ENCODE measurements at places on chromosomes 1 and 21. TPM values are rescaled to one million over a fixed set of nuclear protein-coding genes. Genes with fewer than 3 reads are reported as not detected.
A peak's percentile ranks its signal among the peaks of the same experiment; 100 is the strongest.

The SORT1 gene
- 0.66 TPM for total RNA-seq

The PGBD5 gene
- 0.52 TPM for total RNA-seq

The TMPRSS3 gene
- 24.0 TPM for total RNA-seq

The SHISA4 gene
- total RNA-seq, result 0.69 TPM

The SELENBP1 gene
- not detected for total RNA-seq

The SPRR2B gene
- not detected for total RNA-seq

The ERVH48-1 gene
- 0.29 TPM for total RNA-seq

- no peak for ATAC-seq
These were observed 97.5 kb downstream of the DMRTB1 start for GRCh38 chr1:53556657-53557227.

- ATAC-seq, result no peak
These were observed 150.3 kb downstream of the TNFSF18 start for GRCh38 chr1:172900376-172900997.

- no peak for ATAC-seq
These were observed 74.6 kb downstream of the NENF start for GRCh38 chr1:212507369-212507768.

DNA sequence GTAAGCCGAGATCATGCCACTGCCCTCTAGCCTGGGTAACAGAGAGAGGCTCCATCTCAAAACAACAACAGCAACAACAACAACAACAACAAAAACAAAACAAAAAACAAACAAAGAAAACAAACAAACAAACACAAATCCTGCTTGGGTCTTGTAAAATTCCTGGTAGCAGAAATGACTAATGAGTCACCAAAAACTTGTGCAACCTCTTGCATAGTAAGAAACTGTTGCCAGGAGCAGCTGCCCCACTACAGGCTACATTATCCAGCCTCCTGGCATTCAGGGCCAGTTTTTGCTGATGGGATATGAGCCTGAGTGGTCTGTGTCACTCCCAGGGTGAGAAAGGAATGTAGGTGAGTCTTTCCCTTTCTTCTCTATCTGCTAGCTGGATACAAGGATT, 245.4 kb downstream of the TNR start:
- ATAC-seq, result no peak

DNA sequence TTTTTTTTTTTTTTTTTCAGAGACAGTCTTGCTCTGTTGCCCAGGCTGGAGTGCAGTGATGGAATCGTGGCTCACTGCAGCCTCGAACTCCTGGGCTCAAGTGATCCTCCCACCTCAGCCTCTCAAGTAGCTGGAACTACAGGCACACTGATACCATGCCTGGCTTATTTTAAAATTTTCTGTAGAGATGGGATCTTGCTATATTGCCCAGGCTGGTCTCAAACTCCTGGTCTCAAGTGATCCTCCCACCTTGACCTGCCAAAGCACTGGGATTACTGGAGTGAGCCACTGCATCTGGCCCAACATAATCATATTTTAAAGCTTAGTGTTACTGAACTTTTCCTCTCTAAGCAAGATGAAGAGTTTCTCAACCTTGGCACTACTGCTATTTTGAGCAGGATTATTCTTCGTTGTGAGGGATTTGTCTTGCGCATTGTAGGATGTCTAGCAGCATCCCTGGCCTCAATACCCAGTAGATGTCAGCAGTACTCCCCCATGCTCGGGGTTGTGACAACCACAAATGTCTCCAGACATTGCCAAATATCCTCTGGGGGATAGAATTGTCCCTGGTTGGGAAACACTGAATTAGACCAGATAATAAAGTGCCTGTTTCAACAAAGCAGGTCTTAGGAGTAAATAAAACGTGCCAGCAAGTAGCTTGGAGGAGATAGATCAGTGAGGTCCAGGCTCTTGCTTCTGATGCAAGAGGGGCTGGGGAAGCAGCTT, 15.1 kb upstream of the THRAP3 start:
- no peak for ATAC-seq

- ATAC-seq, result peak; percentile 42
These were observed 607 bp upstream of the LGR6 start for GRCh38 chr1:202192770-202193613.

DNA sequence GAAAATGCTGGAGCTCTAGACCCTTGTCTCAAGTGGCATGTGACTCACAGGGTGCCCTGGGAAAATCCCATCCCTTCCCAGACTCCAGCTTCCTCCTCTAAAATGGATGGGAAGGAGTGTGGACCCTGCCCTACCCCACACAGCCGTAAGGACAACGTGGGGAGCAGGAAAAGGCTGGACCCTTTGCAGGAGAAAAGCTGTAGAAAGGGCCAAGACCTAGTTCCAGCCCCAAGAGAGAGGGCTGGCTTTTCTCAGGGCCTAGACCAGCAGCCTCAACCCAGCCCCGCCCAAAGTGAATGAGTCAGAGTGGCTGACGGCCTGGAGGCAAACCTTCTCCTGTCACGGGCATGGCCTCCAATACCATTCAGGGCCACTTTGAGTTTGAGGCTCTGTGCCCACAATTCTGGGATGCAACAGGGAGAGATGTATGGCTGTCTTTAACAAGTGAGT, 1.1 kb downstream of the LAMB3 start:
- ATAC-seq, result peak; percentile 90

DNA sequence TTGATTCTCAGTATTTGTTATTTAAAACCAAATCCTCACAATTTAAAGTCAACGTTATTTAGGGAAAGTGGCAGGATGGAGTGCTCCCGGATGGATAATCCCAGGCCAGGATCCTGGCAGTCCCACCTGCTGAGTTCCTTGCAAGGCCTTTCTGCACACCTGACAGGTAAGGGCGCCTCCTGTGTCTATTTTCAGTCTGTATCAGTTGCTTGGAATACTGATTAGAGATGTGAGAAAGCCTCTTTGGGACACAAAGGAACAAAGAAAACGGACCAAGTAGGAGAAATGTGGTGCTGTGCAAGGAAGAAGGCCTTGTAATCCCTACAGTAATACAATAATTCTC, 12.2 kb downstream of the STYXL2 start:
- ATAC-seq, result no peak

DNA sequence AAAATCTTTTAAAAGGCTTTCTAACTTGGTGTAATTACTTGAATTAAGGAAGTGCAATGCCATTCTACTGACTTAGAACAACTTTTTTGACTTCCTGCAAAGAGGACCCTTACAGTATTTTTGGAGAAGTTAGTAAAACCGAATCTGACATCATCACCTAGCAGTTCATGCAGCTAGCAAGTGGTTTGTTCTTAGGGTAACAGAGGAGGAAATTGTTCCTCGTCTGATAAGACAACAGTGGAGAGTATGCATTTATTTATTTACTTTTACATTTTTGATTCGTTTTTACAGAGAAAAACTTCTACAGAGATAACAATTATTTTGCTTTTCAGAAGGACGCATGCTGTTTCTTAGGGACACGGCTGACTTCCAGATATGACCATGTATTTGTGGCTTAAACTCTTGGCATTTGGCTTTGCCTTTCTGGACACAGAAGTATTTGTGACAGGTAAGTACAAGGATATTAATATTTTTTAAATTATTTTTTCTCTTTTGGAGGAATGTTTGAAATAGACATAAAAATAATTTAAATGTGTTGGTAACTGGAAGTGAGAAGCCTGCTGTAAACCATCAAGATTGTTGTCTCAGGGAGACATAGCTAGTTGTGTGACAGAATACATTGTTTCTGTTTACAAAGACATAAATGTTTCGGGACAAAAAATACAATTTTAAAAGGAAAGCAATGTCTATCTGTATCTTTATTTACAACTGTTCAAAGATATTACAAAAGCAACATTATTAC, at the start of gene PTPRC:
TSS of gene PTPRC (plus strand) at position 147 of the 742 bp plus-strand sequence. CDS start at position 376, 229 bp downstream.
- ATAC-seq, result peak; percentile 68

GRCh38 chr1:170619241-170620028, 44.5 kb upstream of the PRRX1 start:
- no peak for ATAC-seq

DNA sequence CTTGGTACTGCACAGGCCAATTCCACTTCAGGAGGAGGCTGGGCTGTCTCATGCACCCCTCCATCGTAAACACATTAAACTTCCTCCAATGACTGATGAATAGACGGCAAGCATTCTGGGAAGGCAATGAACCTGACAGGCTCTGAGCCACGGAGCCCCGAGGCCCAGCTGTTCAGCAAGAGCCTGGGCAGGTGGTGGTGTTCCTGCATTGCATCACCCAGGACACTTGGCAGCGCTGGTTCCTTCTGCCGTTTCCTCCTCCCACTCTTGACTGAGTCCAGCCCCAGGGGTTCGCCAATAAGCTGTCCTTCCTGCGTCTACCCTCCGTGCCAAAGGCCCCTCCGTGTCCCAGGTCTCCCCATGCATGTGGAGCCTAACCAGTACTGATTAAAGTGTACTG, 109.8 kb downstream of the JAK1 start:
- ATAC-seq, result no peak

Measured in activated T-helper 17 cell treated with anti-CD3 and anti-CD28 coated beads, Interleukin-2, amount 50 U/mL, for 72 hours (primary cell).